Inflammatory macrophage (primary cell): ENCODE measurements at places on chromosomes 6 and 20.
A peak's percentile ranks its signal among the peaks of the same experiment; 100 is the strongest.

DNA sequence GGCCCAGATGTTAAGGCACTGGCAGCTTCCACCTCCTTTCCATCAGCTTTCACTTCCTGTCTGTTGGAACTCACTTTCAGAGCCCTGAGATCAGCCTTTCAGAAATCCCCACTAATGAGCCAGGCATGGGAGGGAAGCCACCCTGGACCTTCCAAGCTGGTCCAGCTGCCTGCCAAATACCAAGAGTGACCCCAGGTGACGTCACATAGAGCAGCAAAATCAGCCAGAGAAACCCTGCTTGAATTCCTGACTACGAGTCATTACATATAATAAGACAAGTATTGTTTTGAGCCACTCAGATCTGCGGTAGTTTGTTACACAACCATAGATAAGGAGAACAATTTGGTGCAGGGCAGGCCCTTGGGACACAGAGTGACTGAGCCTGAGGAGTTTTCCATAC lies 556.0 kb upstream of the JAG1 start:
- DNase-seq: peak; percentile 5

DNA sequence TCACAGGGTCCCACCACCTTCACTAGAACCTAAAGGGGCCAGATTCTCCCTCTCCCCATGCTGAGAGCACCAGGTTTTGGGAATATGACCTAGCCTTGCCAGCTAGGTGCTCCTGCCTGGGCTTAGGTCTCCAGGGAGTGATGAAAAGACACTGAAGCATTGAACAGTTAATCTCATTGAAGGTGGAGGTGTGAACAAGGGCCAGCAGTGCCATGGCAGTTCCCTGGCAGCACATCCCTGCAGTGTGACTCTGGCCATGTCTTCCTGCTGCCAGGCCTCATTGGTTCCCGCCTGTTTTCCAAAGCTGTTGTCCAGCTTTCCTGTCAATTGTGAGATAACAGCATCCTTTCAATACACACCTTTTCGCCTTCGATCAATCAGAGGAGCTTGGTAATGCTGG lies 10.9 kb downstream of the PPIL6 start:
- no peak for DNase-seq

GRCh38 chr6:13548500-13549210 lies 25.7 kb upstream of the SIRT5 start:
- no peak for DNase-seq

DNA sequence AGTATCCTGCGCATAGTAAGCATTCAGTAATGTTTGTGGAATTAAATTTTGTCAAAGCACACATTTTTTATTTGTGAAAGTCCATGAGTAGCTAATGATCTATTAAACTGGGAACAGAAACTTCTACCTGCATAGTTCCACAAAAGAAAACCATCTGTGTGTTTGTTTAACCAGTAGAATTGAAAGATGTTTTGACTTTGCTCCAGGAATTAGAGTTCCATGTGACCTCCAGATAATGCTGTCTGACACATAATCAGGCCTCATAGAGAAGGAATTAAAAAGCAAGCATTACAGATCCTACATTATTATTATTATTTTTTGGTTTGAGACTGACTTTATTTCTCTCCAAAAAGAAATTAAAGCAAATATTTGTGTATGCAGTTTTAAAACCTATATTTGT lies 126.5 kb downstream of the PACRG start:
- no peak for DNase-seq

DNA sequence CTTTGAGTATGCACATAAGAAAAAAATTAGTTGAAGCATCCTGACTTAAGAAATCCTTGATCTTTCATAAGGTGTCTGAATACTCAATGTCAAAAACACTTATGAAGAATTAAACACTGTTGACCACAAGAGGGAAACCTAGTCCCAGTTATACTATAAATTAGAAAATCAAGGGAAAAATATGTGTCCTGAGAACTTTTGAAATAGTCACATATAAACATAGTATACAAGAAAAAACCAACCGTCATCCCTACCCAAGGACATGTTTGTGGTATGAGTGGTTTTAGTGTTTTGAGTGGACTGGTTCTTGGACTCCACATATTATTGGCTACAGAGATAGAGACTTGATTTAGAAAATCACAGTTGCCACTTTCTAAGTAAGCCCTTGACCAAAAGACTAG lies 7.6 kb upstream of the HLA-DRA start:
- DNase-seq: peak; percentile 80

DNA sequence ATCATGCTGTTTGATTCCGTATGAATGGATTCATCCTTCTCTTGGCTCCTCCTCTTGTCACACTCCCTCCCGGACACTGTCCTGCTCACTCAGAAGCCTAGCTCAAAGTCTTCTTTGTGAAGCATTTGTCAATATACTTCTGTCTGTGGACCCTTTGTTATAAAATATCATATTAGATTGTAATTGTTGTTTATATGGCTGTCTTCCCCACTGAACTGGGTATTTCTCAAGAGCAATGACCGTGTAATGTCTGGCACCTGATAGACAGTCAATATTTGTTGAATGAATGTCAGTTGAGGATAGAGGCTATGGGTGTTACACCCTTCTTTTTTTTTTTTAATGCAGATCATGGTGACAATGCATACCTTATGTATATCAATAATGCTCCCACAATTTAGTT lies 335.3 kb downstream of the SOX4 start:
- no peak for DNase-seq

DNA sequence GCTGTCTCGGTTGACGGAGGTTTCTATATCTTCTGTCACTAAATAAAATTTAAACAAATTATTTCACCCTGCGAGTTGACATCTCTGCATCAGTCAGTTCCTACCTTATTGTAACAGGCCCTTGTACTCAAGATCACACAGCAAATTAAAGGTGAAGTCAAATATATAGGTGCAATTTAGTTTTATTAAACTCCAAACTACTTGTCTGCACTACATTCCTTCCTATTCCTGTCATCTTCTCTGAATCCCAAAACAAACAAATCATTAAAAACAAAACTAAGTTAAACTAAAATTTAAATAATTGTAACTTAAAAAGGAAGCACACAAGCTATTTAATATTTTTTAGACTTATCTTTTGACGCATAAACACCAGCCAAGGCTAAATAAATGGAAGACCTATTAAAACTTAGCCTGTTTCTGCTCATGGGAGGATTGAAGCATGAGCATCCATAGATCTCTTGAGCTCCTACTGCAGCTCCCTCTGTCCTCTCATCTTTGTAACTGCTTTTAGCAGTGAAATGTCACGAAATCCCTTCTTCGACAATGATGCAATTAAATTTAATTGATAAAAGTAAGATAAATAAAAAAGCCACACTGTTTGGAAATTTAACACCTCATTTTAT lies 1152.3 kb upstream of the GJE1 start:
- no peak for DNase-seq

GRCh38 chr6:31580807-31581433 lies 1.3 kb downstream of the LTB start:
- peak; percentile 74 for DNase-seq
